ENCODE measurements at places on chromosomes 7 and 10.

DNA sequence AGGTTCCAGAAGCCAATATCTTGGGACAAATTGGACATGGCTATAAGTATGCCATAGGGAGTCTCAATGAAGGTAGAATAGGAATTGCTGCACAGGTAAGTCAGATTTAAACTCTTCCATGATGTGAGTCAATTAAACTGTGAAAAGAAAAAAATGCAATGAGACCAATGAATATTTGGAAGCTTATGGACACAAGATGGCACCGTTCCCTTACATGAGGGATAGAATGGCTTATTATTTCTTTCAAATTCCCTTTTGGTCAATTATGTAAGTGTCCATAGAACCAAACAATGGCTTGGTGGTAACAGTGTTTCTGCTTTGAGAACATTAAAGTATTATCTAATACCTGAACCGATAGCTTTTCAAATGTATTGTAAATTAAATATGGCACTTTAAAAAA lies 35.6 kb downstream of the ACADSB start:
- no peak for DNase-seq

GRCh38 chr10:44862924-44863323 lies 48.2 kb upstream of the TMEM72 start:
- DNase-seq: no peak

DNA sequence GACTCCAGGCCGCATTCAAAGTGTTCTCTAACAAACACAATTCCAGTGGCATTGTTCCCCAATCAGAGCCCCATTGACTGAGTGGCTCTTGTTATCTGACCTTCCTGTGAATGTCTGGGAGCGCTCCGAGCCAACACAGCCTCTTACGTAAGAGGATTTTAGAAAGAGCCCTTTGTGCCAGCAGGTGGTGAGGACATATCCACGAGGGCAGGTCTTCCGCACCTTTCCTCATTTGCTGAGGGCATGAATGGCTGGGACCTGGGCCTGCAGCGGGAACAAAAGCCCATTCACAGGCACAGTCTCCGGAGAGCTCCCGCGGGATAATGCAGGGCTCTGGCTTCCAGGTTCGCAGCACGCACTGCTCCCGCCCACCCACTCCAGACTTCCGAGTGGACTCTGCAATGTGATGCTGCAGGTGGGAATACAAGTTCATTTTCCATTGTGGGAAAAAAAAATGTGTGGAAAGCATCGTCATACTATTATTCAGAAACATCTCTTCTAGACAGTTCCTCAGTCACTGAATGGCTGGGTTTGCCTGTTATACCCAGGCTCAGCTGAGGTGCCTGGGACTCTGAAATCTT lies 295.0 kb upstream of the IGFBP3 start:
- DNase-seq: no peak

DNA sequence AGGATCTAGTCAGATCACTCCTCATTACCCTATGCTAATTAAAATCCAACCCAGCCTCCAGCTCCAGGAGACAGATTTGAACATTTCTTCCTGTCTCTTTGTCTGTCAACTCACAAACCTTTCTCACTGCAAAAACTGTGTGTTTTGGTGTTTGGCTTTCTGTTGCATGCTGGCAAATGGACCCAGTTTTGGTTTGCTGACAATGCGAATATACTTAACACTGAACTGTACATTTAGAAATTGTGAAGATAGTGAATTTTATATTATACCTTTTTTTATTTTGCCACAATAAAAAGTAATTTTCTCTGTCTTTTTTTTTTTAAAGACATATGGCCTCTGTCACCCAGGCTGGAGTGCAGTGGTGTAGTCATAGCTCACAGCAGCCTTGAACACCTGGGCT lies 18.3 kb upstream of the TNPO3 start:
- no peak for DNase-seq

- no peak for DNase-seq
These were observed 109.7 kb upstream of the GDF10 start for GRCh38 chr10:47190301-47190700.

DNA sequence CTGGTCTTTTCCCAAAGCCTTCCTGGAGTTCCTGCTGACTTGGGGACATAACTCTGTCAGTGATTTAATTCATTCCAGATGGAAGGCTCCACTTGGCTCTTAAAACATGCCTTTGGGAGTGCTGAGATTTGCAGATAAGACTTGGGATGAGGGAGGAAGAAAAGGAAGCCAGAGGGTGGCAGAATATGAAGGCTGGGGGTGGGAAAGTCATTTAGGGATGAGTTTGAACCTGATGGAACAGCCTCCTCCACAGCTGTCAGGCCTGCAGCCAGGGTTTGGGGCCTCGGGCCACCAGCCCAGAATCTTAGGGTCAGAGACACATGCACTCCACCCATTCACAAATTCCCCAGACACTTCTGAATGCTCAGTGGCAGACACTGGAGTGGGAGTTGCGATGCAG lies 28.4 kb upstream of the EIF5AL1 start:
- no peak for DNase-seq

DNA sequence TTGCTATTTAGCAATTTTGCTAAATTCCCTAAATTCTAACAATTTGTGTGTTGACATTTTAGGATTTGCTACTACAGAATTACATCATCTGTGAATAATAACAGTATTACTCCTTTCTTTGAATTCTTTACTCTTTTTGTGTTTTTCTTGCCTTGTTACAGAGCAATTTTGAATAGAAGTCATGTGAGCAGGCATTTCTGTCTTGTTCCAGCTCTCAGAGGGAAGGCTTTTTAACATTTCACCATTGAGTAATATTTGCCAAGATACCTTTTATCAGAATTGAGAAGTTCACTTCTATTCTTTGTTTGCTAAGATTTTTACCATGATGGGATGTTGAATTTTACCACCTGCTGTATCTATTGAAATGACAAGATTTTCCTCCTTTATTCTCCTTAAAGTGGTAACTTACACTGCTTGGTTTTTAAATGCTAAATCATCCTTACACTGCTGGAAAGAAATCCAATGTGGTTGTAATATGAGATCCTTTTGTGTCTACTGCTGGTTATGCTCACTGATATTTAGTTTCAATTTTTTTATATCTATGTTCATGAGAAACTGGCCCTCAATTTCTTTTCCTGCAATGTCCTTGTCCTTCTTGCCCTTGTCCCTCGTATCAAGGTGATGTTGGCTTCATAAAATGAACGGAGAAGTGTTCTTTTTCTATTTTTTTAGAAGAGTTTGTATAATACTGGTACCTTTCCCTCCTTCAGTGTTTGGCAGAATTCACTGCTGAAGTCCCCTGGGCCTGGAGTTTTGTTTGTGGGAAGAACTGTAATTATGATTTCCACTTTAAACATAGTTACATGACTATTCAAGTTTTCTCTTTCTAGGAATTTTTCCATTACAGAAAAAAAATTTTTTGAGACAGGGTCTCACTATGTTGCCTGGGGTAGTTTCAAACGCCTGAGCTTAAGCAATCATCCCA lies 50.3 kb upstream of the ATP6V0A4 start:
- no peak for DNase-seq

GRCh38 chr10:69089638-69090599 lies 2.0 kb downstream of the SRGN start:
- no peak for DNase-seq

DNA sequence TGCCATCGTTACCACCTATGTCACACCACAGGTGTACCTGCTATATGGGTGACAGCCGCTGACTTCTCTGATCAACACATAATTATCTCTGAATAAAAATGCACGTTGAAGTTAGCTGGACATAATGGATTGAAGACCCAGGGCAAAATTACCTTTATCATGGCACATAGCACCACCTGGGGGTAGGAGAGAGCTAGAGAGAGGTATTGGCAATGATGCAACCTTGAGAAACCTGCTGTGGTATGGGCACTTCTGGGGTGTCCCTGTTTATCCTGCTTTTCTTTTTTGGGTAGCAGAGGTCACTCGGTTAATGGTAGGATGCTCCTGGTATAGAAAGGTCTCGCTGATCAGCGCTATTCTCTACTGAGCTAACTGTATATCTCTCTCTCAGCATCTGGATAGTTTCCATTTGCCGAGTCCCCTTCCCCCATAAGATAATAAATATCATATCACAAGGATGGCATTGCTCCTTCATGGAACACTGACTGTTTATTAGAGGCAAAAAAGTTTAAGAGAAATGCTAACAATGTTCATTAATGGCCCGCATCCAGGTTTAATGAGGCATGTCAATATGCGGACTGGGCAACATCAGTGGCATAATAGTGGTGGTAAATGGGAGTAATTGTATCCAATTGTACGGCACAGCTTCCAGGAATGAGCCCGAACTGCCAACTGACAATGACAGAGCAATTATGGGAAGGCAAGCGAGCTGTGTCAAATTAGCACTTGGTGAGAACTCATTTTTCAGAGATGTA lies 323.1 kb downstream of the TFEC start:
- no peak for DNase-seq

- DNase-seq: no peak
These were observed 179.2 kb downstream of the SH3PXD2A start for GRCh38 chr10:103676058-103676785.

DNA sequence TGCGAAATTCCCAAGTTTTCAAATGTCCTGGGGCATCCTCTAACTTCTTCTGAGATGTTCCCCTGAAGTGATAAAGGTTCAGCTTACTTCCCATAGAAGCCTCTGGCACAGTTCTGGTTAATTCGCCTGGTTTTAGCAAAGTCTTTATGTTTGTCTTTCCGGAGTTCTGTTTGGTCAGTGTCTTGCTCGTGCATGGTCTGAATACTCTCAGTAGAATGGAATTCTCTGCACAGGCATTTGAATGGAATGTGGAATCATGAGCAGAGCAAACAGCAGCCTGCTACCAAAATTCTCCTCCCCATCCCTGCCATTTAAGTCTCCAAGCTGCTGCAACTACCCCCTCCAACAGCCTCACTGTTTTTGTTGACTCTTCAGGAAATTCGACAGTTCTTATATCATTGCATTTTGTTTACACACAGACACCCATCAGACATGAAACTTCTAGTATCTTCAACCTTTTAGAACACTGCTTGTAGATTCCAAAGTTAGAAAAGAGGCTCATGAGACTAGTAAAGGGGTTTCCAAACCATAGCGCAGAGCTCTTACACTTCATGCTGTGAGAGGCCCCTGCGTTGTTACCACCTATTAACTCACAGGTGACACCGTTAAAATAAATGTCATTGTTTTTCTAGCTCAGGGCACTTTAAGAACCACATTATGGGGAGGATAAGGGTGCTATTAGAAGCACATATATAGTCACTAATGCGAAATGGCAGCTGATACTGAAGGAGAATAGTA lies 129.7 kb downstream of the PLCE1 start:
- peak; percentile 90 for DNase-seq

- no peak for DNase-seq
These were observed 729 bp upstream of the TAF3 start for GRCh38 chr10:7817576-7817975.

GRCh38 chr7:47310020-47310419 lies 271.9 kb downstream of the TNS3 start:
- no peak for DNase-seq

DNA sequence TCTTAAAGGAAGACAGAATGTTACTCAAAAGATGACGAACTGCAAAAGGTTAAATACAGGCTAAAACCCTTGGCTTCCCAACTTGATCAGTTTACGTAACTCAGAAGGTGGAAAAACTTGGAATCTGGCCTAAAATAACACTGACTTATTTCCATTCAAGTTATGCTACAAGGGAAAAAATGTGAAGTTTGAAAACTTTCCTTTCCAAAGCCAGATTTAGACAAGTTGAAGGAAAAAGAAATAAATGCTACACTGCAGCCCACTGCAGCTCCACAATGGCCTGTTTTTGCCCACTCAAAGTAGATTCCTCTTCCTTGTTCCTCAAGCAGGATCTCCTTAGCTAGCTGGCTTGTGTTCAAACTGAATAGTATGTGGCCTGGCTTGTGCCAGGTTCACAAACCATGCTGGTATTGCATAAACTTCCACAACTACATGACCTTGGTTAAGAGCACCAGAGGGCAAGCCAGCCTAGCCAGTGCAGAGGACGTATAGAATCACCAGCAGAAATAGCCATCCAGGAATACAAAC lies 166.2 kb downstream of the CPEB3 start:
- DNase-seq: no peak

GRCh38 chr10:83542774-83543411 lies 596.4 kb upstream of the GHITM start:
- no peak for DNase-seq

- DNase-seq: no peak
These were observed 73.9 kb upstream of the CXCL12 start for GRCh38 chr10:44458671-44459413.

DNA sequence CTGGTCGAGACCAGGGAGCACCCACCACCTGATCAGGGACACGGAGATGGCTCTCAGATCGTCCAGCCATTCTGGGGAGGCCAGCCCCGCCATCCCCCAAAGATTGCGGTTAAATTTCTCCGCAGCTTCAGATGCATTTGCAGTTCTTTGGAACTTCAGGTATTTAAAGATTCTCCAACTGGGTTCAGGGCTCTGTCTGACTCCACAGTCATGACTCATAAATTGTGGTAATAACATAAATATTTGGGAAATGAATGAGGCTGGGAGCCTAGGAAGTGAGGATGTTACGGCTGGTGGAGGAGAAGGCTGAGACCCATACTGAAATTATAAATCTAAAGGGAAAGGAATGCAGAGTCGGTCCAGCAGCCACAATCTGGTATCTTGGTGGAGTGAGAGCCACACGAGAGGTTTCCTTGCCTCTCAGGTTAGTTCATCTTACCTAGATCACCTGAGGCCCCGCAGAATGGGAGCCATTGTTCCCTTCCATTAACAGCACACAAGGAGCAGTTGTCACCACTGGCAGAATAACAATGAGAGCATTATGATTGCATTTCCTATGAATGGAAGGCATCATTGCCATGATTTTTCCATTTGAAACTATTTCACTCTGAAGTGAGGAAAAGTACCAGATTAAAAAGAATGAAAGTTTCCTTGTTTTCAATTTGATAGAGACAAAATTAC lies 26.7 kb upstream of the DNAJB6 start:
- DNase-seq: peak; percentile 94

GRCh38 chr7:35854311-35854710 lies 53.5 kb downstream of the SEPTIN7 start:
- DNase-seq: no peak

GRCh38 chr10:56319386-56319785 lies 41.7 kb downstream of the ZWINT start:
- no peak for DNase-seq

- DNase-seq: no peak
These were observed 559.4 kb upstream of the GALNT17 start for GRCh38 chr7:70572571-70572970.
